ENCODE measurements at places on chromosomes 2 and 18.

GRCh38 chr2:17620841-17621240 is 80.3 kb downstream of the VSNL1 start:
- DNase-seq = no peak

DNA sequence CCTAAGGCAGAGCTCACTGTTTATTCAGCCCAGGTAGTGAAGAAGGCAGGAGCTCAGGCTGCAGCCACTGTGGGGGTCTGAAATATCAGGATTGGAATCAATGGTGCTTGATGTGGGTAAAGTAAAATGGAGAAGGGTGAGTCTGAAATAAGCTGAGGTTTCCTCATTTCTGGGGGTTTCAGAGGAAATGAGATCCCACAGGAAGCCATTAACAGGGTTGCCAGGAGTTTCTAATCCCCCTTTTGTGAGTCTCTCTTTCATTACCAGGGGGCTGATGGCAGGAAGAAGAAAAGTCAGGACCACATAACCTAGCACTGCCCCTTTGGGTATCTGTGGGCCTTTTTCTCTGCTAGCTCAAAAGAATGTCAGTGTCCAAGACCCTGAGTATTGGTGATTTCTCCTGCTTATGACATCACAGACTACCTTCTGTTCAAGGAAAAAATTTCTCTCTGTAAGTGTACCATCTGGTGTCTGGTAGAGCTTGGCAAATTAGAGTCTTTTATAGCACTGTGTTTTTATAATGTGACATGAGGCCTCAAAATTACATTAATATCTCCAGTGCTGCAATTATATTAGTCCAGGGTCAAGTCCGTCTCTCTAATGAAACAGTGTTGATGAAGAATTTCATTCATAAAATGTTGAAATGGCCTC is 56.0 kb downstream of the LBH start:
- DNase-seq = no peak

DNA sequence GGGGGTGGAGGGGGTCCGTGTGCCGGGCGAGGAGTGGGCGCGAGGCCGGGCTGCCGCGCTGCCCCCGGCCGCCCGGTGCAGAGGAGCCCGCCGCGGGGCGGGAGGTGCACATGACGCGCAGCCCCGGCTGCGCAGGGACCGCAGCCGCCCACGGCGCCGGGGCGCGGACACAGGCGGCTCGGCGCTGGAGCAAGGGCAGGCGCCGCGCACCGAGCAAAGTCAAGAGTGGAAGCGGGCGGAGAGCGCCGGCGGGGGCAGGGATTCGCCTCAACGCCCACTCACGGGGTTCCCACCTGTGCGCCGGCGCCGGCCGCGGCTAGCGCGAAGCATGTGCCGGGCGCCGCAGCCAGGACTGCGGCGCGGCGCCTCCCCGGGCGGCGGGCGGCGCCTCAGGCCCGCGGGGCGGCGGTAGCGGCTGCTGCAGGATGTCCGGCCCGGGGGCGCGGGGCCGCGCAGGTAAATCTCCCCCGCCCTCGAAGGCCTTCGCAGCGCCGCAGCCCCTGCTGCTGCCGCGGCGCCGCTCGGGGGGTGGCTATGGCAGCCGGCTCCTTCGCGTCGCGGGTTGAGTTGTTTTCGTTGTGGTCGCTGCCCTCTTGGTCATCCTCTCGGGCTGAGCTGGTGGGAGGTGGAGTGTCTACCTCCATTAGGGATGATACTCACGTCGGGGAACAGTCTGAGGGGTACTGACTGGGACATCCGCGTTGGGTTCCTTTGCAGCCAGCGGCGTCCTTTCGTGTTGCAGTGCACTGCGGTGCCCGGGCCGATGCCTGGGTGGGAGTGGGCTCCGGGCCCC is 216.3 kb upstream of the DTNA start:
- no peak for DNase-seq

DNA sequence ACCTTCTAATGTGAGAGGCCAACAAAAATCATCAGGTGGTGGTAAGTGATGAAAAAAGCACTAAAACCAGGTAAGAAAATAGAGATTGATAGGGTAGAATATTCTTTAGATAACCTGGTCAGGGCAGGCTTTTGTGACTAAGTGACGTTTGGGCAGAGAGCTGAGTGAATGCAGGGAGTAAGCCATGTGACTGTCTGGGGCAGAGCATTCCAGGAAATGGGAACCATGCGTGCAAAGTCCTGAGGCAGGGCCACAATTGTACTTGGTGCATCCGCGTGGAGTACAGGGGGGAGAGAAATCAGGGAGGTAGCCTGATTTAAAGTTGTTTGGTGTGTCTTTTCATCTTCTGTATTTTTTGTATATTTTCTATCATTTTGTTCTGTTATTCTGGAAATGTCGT is 102.5 kb downstream of the LYPD6B start:
- DNase-seq = no peak

- no peak for DNase-seq
Measured at GRCh38 chr2:145324748-145325147, 804.8 kb upstream of the ZEB2 start.

GRCh38 chr2:241133436-241133820 is 15.8 kb downstream of the PASK start:
- DNase-seq = no peak

GRCh38 chr18:58180172-58180571 is 136.1 kb downstream of the NEDD4L start:
- no peak for DNase-seq

DNA sequence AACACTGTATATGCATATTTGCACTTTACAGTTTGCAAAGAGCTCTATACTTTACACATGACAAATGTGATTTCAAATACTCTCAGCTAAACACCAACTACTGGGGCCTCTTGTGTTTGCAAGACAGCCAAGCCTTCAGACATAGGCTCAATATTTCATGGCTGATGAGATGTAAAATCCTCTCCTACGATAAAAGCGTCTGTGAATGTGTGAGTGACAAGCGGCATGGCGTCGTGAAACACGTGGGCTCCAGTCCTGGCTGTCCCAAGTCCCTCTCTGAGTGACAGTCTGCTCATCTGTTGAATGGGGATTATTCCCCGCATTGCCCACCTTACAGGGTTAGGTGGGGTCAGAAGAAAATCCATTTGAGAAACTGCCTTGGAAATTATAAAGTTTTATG is 489.8 kb downstream of the RNF144A start:
- no peak for DNase-seq

DNA sequence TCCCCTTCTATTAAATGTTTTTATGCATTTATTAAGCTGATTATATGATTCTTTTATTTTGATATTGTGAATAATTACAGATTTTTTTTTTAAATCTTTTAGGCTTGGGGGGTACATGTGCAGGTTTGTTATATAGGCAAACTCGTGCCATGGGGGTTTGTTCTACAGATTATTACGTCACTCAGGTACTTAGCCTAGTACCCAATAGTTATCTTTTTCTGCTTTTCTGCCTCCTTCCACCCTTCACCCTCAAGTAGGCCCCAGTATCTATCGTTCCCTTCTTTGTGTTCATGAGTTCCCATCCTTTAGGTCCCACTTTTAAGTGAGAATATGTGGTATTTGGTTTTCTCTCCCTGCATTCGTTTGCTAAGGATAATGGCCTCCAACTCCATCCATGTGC is 92.2 kb upstream of the CWC22 start:
- no peak for DNase-seq

DNA sequence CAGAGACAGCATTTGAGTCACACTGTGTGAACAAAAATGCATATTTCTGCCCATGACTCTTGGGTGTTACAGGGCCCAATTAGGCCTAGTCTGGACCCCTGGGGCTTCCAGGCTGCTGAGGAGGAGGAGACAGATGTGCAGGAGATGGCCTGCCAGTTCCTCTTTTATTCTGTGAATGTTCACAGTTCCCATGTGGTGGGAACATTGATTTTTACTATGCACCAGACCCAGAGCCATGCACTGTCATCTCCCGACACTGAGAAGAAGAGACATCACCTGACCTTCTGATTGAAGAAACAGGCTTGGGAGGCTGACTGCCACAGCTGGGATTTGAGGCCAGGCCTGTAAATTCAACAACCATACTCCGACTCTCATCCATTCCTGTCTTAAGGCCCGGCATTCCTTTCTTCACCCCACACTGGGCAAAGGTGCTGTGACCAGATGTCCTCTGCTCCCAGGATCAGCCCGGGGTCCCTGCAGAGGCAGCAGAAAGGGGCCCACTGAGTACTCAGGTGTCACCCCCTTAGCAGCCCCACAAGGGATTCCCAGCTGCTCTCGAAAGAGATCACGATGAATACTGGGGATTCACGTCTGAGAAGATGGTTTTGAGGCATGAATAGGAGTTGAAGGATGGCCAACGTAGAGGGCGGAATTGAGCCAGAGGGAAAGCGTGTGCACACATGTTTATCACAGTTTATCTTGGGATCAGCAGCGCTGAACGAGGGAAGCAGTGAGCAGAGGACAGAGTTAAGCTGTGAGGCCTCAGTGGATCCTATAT is 3.6 kb upstream of the TFCP2L1 start:
- DNase-seq = no peak

DNA sequence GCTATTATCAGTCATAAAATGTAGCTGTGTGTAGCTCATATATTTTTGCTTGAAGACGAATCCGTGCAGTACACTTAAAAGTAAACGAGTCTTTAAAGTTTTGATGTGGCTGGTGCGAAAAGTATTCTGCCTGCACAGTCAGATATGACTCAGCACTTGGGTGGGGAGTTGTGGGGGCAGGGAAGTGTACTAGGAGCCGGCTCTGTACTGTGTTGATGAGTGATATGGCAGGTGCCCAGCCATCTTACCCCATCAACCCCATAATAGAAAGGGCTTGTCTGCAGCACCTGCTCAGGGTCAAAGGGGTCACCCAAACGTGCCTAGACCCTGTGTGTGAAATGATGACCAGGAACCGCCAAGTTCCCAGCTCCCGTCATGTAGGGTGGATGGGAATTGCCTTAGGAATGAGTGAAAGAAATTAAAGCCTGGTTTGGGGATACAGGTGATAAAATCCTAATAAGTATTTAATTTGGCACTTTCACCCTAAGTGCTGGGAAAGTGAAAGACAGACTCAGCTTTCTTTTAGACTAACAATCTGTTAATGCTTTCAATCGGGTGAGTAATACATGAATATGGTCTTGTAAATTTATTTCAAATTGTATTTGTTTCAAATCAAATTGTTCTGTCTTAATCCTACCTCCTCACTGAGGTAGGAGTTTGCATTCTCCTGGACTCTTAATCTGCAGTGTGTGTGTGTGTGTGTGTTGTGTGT is 48.0 kb downstream of the BCL2L11 start:
- no peak for DNase-seq

DNA sequence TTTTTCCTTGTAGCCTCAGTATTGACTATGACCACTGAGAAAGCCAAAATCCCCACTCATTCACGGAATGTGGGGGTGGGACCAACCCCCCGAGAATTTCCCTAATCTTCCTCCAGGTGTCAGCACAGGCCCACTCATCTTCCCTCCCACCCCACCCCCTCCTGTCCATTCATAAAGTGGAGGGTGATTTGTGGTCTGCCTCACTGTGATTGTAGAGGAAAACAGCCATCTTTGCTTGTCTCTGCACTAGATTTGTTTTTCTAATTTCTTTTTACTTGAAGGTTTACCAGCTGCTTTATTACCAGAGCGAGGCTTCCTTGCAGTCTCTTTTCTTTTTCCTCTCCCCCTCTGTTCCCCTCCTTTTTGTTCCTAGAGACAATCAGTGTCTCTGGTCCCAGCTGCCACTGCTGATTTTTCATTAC is 171.8 kb downstream of the ICOS start:
- DNase-seq = peak; percentile 19

DNA sequence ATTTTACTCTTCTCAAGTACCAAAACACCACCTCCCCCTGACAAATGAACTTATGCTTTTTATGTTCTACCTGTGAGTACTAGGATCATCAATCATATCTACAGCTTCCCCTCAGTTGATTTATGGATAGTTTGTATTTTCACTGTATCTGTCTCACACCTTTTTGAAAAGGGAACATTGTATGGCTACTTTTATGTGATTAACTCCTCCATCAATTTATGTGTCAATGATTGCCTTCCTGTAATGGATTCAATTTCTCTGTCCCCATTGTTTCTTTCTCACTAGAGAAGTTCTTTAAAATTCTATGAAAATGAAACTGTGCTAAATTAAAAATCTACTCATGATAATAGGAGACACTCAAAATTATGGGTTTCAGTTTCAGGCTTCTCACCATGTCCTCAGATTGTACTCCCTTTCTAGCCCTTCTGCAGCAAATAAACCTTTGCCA is 935.0 kb downstream of the TRIB2 start:
- DNase-seq = no peak

- DNase-seq = no peak
Measured at GRCh38 chr18:58221060-58221725, 177.2 kb downstream of the NEDD4L start.

GRCh38 chr2:85601771-85602475 is 575 bp downstream of the TMEM150A start:
- no peak for DNase-seq

GRCh38 chr2:31581124-31581795 is 522 bp upstream of the SRD5A2 start:
- no peak for DNase-seq

GRCh38 chr18:74148543-74149070 is 284 bp downstream of the TIMM21 start:
- DNase-seq = no peak

GRCh38 chr2:203366639-203367466 is 38.7 kb downstream of the ABI2 start:
- no peak for DNase-seq

GRCh38 chr2:64124571-64124970 is 19.6 kb downstream of the PELI1 start:
- DNase-seq = no peak

GRCh38 chr2:74944987-74945787 is 13.3 kb upstream of the POLE4 start:
- no peak for DNase-seq

DNA sequence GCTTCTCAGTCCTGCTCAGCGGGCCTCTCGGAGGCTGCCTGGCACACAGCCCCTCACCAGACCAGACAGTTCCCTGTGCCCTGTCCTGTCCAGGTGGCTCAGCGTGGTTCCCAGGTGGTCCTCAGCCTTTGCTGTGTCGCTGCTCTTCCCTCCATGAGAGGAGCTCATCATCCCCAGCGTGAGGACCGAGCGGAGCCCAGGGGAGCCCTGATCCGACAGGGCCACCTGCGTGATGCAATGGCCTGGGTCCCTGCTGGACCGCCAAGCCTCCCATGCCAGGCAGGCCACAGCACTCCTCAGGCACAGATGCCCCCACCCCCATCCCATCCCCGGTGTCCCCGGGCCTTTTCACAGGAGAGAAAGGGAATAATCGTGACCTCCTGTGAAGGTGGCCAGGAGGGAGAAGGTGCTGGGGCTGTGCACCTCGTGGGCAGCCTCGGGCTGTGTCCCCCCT is 4.3 kb downstream of the GPC1 start:
- DNase-seq = no peak

- DNase-seq = no peak
Measured at GRCh38 chr2:130915595-130916437, 79.1 kb downstream of the ARHGEF4 start.

All from effector CD8-positive, alpha-beta T cell (primary cell).